ENCODE measurements at places on chromosomes 3 and 15.
A peak's percentile ranks its signal among the peaks of the same experiment; 100 is the strongest.

- no peak for DNase-seq
These were observed 42.3 kb upstream of the IQSEC1 start for GRCh38 chr3:13115576-13115910.

- DNase-seq, result no peak
These were observed 85.9 kb upstream of the C2CD4B start for GRCh38 chr15:62250978-62251377.

DNA sequence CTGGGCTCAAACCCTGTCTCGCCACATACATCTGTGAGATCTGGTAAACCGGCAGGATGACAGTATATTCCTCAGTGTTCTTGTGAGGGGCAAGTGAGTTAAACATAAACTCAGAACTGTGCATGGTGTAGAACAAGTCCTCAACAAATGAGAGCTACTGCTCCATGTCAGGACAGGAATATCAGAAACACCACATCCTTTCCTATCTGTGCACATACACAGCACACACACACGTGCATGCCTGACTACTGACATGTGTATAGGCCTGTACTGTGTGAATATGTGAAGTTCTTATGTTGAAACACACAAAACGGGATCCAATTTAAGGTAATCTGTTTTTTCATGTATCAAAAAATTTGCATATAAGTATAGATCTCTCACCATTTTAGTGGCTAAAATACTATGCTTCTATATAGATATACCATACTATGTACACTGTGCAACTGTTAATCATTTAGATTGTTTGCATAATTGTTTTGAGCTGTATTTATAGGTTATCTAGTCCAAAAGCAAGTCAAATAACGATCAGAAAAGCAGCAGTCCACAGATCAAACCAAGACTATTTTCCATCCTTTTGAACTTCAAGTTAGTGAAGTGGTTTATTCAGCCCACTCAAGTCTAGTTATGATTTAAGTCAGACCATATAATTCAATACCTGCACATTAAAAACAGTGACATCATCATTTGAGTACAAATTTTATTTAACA, 44.8 kb downstream of the CCR4 start:
- no peak for DNase-seq

DNA sequence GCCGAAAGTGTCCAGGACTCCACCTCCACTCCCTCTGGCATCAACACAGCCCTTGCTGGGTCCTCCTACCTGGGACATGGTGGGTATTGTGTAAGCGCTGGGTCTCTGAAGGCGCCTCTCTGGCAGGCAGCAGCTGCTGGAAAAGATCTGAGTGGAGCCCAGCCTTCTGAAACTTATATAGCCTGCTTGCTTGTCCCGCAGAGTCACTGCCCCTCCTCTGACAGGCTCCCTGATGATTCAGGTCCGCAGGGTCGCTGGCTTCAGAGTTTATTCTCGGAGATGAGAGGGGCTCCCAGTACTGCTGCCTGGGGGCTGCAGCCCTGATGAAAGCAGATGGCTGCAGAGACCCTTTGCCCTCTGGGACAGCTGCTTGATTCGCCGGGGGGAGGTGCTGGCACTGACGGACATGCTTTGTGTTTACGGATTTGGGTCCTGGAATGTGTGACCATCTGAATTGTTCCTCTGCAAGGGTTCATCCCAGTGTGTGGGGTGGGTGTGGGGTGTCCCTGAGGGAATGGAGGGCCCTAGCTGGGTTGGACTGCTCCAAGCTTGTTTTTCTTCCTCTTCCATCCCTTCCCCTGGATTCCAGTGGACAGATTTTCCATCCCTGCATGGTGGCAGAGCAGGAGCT, at the start of gene MUSTN1:
Gene MUSTN1 (minus strand): TSS at position 149 of the 631 bp plus-strand sequence. CDS start 71 bp downstream, at position 78.
- DNase-seq, result no peak

GRCh38 chr3:90092994-90093393, 985.6 kb downstream of the EPHA3 start:
- no peak for DNase-seq

DNA sequence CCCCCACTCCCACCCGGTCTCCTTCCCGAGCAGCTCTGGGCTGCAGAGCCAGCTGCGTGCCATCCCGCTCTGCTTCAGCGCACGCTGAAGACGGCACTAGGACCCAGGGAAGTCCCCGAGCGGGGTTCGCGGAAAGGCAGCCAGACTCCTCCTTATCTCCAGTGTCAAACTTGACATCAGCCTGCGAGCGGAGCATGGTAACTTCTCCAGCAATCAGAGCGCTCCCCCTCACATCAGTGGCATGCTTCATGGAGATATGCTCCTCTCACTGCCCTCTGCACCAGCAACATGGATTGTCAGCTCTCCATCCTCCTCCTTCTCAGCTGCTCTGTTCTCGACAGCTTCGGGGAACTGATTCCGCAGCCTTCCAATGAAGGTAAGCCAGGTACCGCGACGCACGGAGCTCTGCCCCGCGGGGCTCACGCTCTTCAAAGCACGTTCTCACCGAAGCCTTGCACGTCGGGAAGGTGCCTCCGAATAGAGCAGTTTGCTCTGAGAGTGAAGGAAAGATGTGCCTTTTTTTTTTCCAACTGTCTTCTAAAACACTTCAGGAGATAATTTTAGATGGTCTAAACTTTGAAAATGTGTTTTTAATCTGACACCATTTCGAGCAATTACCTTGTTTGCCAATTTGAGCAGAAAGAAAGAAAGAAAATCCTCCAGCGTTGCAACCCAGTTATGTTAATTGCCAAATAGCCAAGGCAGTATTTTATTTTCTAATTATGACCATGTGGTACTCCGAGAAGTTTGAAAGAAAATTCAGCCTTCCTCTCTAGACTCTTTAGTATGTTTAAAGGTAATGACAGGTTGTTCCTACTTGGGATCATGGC, at the start of gene EPHA3:
Gene EPHA3 (plus strand): TSS at position 161 of the 830 bp plus-strand sequence. CDS start 128 bp downstream, at position 289.
- DNase-seq, result peak; percentile 46

DNA sequence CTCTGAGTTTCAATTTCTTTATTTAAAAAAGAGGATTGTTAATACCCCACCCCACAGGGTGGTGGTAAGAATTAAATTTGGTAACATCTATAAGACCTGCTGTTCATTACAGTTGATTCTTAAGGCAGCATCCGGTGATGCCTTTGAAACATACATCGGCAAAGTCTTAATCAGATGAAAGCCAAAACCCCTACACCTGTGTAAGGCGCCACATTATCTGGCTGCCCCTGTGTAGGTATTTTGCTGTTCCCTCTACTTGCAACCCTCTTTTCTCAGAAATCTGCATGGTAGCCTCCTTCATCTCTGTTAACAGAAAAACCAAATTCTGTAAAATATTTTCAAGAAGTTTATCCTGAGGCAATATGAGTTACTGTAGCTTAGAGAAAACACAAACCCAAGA, 90.0 kb downstream of the ST6GAL1 start:
- DNase-seq, result no peak

GRCh38 chr3:105233010-105233409, 133.7 kb upstream of the ALCAM start:
- DNase-seq, result peak; percentile 51

DNA sequence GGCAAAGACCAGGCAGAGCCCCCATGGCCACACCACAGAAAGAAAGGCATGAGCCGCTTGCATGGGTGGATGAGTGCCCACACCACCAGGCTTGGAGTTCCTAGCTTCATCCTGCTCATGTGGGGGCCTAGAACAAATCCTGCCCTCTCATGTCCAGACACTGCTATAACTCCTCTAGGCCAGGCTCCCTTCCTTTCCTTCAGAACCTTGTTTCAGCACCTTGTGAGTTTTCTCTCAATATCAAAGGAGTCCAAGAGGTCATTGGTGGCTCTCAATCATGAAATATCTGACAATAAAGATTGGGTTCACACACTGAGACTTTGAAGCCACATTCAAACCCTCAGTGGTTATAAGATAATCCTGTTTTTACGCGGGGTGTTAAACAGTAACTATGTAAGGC, 12.7 kb downstream of the SLC6A20 start:
- DNase-seq, result no peak

- DNase-seq, result no peak
These were observed 17.1 kb downstream of the ARPP19 start for GRCh38 chr15:52551762-52552161.

- DNase-seq, result no peak
These were observed 34.9 kb downstream of the NXPE3 start for GRCh38 chr3:101813817-101814440.

- DNase-seq, result no peak
These were observed 43.2 kb downstream of the FGF12 start for GRCh38 chr3:192684151-192684550.

DNA sequence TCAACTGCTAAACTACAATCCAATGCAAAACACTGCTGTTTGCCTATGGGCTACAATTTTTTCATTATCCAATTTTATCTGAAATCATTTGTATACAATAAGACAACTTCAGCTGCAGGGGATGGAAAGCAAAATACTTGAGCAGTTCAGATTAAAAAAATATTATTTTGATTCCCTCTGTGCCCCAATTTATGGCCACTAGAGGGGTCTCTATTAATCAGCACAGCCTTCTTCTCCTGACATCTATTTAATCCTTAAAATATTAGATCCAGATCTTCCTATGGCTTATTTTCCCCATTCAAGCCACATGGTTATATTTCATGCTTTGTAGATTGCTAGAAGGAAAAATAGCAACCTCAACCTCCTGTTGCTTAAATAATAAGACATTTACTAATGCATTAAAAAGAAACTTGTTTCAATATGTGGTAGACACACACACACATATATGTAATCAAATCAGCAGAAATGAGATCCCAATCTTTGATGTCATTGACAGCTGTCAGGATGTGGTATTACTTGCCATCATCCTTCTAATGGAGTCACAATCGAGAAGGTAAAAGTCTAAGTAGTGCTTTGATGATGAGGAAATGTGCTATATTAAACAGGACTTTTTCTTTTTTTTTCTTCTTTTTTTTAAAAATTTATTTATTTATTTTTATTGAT, 104.2 kb downstream of the P2RY1 start:
- DNase-seq, result no peak

DNA sequence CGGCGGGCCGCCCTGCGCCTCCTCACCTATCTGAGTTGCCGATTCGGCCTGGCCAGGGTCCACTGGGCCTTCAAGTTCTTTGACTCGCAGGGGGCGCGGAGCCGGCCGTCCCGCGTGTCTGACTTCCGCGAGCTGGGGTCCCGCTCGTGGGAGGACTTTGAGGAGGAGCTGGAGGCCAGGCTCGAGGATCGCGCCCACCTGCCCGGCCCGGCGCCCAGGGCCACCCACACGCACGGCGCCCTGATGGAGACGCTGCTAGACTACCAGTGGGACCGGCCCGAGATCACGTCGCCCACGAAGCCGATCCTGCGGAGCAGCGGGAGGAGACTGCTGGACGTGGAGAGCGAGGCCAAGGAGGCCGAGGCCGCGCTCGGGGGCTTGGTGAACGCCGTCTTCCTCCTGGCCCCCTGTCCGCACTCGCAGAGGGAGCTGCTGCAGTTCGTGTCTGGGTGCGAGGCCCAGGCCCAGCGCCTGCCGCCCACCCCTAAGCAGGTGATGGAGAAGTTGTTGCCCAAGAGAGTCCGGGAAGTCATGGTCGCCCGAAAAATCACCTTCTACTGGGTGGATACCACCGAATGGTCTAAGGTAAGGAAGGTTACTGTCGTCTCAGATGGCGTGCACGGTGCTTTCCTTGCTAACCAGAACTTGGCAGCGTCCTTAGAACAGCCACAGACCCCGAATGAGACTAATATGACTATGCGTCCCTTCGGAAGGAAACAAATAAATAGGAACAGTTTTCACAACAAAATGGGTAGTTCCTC, 567 bp downstream of the TICRR start:
- no peak for DNase-seq

DNA sequence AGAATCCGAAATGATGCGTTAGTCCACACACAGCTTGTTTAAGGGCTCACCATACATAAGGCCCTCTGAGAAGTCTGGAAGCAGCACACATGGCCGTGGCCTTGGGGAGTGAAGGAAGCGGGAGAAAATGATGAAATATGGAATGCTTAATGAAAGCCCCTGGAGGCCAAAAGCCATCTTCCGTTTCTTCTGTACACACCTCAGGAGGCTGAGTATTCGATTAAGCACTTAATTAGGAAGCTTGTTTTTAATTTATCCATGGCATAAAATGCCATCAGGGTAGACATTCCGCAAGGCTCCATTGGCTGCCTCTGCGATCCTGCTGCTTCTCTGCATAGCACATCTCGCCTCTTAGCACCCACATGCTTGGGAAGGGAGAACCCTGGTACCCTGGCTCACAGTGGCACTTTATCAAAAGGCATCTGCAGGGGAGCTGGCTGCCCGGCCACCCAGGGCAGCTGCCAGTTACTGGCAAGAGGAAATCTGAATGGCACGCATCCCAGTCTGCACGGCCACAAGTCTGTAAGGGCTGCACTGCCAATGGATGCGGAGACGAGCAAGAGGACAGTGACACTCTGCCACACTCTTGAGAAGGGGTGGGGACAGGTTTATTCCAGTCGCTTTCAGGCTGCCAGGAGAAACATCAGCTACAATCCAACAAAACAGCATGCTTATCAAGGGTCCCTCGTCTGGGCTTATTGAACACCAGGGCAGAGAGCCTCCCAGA, 356.2 kb downstream of the OCA2 start:
- DNase-seq, result no peak

DNA sequence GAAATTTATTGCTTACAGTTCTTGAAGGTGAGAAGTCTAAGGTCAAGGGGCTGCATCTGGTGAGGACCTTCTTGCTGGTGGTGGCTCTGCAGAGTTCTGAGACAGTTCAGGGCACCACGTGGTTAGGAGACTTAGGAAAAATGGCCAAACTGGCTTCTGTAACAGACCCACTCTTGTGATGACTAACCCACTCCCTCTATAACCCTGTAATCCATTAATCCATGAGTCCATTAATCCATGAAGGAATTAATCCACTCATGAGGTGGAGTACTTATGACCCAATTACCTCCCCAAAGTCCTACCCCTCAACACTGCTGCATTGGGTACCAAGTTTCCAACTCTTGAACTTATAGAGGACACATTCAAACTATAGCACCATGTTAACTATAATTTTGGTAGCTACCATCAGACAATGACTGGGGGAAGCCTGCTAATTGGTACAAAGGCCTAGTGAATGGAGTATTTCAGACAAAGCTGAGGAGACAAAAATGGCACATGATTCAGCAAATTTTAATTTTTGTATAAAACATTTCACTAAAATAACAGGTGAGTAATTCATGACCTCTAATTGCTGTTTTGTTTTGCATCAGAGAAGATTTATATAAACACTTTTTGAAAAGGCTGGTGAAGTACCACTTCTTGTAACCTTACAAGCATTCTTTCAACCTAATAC, 374.1 kb upstream of the TBL1XR1 start:
- DNase-seq, result no peak

DNA sequence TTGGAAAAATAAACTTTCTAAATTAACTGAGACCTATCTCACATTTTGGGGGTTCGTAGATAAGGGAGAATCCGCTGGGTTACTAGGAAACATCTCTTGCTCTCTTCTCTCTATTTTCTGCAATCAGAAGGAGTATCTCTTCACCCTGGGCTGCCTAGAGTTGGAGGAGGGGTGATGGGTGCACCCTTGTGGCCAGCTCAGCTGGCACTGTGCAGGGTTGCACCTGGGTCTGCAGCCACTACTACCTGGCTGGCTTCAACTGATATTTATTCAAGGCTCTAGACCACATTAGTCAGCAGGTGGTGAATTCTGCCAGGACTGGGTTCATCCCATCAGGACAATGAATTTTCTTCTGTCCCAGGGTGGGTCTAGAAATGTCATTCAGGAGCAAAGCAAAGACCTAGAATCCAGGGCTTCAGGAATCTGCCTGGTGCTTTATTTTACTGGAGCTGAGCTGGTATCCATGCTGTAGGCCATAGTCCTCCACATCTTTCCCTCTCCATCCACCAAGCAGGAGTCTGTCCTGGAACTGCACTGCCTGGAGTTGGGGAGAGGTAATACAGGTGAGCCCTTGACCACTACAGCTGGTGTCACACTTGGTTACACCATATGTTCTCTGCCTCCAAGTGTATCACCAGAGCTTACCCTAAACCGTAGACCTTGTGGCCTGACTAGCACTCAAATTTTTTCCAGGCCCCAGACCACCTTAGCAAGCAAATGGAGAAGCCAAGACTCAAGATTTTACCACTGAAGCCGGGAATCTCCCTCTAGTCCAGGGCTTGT, 14.0 kb downstream of the OR5K4 start:
- no peak for DNase-seq

Measured in foreskin keratinocyte (primary cell).